AG04450 (cell line): ENCODE measurements at places on chromosomes 11 and 22.
A peak's percentile ranks its signal among the peaks of the same experiment; 100 is the strongest.

DNA sequence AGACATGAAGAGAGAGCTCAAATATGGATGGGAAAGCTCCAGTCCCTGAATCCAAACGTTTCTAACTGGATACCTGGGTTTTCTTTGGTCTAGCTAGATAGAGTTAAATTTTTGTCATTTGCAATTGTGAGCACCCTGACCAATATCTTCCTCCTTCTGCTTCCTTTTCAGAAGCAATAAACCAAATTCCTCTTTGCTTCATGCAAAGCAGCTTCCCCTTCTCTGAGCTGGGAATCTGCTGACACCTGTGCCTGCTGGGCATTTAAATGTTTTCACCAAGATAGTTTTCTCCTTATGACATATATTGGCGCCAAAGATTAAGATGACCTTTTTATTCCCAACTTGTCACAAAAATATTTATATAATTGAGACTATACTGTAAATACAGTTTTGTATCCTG is 27.9 kb upstream of the PAK1 start:
- no peak for DNase-seq

GRCh38 chr11:114832532-114833125 is 154.3 kb downstream of the NXPE2 start:
- DNase-seq: no peak

GRCh38 chr11:104819107-104819506 is 79.2 kb downstream of the CASP12 start:
- no peak for DNase-seq

GRCh38 chr11:93775289-93775688 is 8.8 kb upstream of the MED17 start:
- DNase-seq: no peak

GRCh38 chr11:1472180-1473005 is 14.2 kb downstream of the MOB2 start:
- no peak for DNase-seq

GRCh38 chr22:25404556-25404927 is 159.9 kb upstream of the GRK3 start:
- DNase-seq: no peak

DNA sequence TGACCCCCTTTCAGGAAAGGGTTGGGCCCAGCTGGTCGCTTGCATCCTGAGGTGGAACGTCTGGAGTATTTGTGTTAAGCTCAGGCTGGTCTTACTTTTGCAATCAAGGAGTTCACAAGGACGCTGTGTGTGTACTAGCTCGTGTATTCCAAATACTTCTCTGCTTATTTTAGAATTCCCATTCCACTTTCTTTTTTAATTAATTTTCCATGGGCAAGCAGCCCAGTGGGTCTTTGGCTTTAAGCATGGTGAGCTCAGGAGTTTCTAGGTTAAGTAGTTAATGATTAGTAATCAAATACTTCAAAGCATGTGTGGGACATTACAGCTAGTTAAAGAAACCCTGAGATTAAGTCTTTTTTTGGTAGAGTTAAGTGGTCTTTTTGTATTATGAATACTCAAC is 68.6 kb downstream of the CSNK2A3 start:
- DNase-seq: no peak

DNA sequence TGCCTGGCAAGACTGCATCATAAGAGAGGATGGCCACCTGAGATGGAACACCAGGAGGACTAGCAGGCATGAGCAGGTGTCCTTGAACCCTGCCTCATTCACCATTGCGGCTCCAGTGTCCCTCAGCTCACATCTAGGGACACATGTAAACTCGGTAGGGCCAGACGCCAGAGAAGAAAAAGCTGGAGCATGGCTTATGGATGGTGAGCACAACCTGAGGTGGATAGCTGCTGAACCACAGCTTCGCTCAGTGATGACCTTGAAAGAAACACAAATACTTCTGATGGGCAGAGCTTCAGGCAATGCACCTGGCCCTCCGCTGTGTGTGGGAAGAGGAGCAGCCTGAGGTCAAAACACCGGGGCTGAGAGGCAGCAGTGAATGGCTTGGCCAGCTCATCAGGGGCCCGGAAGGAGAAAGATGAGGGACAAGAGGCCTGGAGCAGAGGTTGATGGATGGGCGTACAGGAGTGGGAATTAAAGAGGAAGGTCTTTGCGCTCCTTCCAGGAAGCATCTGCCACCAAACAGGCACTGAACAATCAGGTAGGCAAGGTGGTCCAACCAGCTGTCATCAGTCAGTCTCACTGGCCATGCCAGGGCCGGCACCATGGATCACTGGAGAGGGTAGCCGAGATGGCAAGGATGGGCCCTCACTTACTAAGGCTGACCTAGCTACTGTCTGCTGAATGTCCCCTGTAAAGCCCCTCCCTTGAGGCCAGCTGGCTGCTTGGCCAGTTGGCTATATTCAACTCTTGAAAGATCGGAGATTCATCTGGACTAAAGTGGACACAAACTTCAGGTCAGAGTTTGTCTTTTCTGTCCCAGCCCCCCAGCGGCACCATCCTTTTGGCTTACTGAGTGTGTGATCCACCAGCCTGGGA is 89.7 kb downstream of the MYEOV start:
- DNase-seq: no peak

GRCh38 chr22:44823396-44823795 is 71.0 kb downstream of the ARHGAP8 start:
- no peak for DNase-seq

GRCh38 chr11:77093987-77094840 is 8.4 kb upstream of the OMP start:
- no peak for DNase-seq

DNA sequence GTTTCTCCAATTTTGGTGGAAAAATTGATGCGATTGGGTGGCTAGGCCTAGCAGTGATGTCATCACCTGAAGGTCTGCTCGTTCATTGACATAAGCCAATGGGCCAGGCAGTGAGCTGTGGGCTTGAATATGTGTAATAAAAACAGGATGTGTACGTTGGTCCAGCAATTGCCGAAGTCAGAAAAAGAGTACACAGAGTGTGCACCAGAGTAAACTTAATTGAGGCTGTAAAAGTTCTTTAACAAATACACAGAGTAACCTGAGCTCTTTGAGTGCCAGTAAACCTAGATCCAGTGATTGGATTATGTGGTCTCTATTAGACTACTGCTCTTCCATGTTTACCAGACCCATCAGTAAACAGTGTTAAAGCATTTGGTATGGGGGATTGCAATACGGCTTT is 13.0 kb upstream of the GLYATL1 start:
- DNase-seq: peak; percentile 38

- DNase-seq: no peak
These were observed 41.8 kb upstream of the BARX2 start for GRCh38 chr11:129333873-129334272.

DNA sequence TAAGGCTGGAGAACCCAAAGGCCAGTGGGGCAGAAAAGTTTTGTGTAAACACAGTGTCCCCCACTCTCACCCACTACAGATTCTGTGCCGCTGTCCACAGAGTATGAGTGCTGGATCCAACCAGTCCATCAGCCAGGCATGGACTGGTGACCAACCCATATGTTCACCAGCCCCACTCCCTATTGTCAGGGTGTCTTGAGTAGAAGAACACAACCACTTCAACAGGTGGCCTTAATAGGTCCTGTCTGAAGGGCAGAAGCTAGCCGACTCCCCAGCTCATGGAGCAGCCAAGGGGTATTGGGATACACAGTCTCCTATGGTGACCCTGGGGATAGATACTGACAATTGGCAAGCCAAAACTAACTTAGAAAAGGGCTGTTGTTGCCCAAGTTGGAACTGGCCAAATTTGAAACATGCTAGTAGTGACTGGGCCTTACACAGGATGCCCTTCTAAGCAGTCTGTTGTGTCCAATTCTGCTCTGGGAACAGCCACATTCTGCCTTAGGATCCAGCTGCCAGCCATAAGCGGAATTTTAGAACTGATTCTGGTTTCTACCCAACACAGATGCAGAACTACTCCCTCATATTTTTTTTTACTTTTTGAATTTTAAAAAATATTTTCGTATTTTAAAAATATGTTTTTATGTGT is 19.8 kb upstream of the PGM2L1 start:
- no peak for DNase-seq

DNA sequence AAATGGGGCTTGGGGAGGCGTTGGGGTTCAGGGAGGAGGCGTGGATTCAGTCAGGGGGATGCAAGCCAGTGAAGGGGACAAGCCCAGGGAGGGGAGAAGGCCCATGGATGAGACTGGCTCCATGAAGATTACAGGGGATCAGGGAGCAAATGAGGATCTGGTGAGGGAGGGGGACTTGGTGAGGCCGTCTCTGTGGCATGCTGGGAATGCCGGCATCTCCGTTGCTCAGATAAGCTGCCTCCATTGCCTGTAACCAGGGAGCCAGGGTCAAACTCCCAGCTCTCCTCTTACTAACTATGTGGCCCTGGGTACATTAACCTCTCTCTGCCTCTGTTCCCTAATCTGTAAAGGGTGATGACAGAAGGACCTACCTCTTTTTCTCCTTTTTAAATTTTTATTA is 38.7 kb downstream of the TPBGL start:
- DNase-seq: no peak

- no peak for DNase-seq
These were observed 23.6 kb downstream of the TXN2 start for GRCh38 chr22:36457688-36458450.

DNA sequence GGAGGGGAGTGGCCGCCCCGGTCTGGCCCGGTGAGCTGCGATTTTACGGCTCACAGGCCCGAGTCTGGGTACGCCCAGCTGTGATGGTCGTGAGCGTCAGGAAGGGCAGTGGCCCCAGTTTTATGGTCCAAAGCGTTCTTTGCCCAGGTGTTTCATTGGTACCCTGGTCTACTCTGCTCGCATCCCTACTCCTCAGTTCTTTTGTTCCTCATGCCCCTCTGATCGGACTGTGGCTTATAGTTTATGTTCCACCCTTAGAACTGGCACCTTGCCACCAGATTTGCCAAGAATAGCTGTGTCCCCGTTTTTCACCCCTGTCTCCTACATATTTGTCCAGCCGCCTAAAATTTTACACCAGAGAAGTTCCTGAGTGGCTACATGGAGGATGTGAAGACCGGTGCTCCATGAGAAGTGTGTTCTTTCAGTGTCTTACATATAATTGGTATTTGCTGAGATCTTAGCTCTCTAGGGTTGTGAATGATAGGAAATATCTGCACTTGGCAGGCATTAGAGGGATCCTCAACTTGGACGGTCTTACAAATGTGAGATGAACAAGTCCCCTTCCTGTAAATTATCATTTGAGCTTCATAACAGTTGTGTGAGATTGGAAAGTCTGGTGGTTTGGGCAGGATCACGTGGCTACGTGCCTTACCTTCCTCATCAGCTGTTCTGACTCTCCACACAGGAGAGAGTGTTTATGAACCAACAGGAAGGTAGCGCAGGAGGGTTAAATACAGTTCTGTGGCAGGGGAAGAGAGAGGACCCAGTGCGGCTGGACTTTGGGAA is 1.1 kb downstream of the PANX1 start:
- DNase-seq: no peak

GRCh38 chr22:42288791-42289190 is 18.3 kb upstream of the TCF20 start:
- DNase-seq: no peak

DNA sequence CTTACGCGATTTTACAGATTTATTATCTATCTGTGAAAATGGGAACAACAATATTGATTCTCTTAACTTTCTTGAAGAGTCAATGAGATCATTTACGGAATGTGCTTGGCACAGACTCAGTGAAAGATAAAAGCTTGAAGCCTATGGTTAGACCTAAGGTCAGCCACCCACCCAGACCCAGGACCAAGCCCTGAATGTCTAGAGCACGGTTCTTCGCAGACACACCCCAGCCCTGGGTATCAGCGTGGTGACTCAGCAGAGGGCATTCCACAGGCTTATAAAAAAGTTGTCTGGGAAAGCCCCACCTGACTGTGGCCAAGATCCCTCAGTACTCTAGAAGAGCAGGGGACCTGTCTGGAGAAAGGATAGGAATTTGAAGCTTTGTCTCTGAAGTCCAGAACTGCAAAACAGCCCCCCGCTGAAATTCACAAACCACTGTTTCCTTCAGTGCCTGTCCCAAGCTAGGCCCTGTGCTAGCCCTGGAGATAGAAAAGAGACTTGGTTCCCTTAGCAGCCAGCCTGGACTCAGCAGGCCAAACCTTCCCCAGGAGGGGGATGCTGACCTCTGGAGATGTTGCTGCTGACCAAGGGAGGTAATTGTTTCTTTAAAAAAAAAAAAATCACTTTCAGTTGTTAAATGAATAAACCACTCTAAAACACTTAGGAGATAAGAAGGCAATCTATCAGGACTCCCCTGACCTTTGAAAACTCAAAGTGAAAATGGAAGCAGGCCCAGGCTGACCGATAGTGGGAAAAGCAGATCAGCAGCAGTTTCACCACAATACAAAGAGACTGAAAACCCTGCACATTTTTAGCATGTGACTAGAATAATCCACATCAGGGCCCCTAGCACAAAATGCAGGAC is 114.0 kb downstream of the ABTB2 start:
- DNase-seq: no peak

- no peak for DNase-seq
These were observed 182.0 kb upstream of the SESN3 start for GRCh38 chr11:95413021-95413420.

- no peak for DNase-seq
These were observed 2.0 kb upstream of the ROBO3 start for GRCh38 chr11:124863137-124863825.

GRCh38 chr11:94524341-94524740 is 12.1 kb downstream of the C11orf97 start:
- DNase-seq: no peak

DNA sequence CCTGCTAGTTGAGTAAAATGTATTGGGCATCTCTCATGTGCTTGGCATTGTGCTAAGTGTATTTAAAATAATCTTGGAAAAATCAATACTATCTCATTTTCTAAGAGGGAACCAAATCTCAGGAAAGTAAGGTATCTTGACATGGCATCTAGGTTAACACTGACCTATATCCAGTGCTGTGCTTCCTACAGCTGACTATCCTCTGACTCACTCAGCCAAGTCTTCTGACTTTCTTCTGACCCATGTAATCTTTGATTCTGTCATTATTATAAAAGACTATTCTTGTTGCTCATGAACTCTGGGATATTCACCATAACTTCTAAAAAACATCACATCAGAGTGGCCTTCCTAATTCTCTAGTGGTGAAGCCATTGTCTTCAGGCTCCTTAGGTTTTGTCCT is 304.1 kb upstream of the TENM4 start:
- DNase-seq: no peak

GRCh38 chr11:47955061-47955755 is 25.2 kb upstream of the PTPRJ start:
- no peak for DNase-seq

- no peak for DNase-seq
These were observed 47.2 kb upstream of the IGSF9B start for GRCh38 chr11:134003792-134004495.

DNA sequence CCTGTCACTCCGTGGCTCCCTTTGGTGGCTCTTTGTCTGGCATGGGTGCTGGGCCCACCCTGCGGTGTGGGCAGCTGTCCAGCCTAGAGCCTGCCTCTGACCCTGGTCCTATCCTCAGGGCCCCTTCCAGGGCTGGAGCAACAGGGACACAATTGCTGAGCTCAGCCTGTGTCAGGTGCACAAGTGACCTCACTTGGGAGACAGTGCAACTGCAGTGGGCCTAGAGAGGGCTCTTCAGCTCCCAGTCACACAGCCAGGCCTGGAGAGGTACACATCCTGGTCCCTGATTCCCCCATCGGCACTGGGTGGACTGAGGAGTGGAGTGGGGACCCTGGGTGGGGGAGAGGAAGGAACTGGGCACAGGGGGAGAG is 43.9 kb downstream of the RTN4R start:
- no peak for DNase-seq

- no peak for DNase-seq
These were observed 39.3 kb downstream of the CAPN1 start for GRCh38 chr11:65221026-65221425.

GRCh38 chr11:105202844-105203548 is 63.4 kb upstream of the CARD18 start:
- DNase-seq: no peak
